ENCODE measurements at places on chromosomes 7 and 10. TPM values are rescaled to one million over a fixed set of nuclear protein-coding genes. Genes with fewer than 3 reads are reported as not detected.

Gene TEX47
- not detected for total RNA-seq

Gene CACUL1
- total RNA-seq = 33.2 TPM

DNA sequence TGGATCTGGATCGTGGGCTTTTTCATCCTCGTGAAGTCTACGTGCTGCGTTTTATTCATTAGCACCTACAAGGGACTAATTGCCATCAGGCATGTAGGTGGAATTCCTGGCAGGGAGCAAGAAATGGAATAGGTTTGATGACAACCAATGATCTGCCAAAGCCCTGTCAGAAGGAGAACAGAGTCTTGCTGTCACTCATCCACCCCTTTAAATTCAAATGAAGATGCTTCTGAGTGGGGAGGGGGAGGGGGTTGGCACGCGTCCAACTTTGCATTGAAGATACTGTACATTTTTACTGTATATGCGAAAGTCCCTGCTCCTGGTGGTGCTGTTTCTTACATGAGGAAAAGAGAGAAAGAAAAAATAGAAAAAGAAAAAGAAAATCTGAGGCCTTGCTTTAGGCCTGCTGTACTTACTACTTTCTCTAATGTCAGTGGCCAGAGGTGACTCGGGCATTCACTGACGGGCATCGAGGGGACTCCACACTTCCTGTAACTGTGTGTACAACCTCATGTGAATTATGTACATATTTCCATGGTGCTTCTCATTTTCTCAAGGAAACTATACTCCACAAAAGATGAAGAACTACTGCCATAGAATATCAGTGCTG is 569.1 kb downstream of the INHBA start:
- no peak for DNase-seq

DNA sequence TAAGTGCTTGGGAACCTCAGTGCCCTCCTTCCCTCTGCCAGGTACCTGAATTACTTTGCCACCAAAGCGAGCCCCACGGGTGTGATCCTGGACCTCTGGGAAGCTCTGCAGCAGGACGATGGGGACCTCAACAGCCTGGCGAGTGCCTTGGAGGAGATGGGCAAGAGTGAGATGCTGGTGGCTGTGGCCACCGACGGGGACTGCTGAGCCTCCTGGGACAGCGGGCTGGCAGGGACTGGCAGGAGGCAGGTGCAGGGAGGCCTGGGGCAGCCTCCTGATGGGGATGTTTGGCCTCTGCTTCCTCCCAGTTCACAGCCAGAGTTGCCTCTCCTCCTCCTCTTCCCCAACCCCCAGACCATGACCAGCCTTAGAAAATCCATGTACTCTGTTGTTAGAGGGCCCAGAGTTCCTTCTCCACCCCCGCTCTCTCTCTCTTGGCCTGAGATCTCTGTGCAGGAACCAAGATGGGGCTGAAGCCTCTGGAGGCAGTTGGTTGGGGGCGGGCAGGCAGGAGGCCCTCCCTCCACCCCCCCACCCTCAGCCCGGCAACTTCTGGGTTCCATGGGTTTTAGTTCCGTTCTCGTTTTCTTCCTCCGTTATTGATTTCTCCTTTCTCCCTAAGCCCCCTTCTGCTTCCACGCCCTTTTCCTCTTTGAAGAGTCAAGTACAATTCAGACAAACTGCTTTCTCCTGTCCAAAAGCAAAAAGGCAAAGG is 19.8 kb upstream of the SLC29A3 start:
- DNase-seq = no peak
